Osteoblast (primary cell): ENCODE measurements at places on chromosomes 6 and 20. TPM values are rescaled to one million over a fixed set of nuclear protein-coding genes. Genes with fewer than 3 reads are reported as not detected.
A peak's percentile ranks its signal among the peaks of the same experiment; 100 is the strongest.

DNA sequence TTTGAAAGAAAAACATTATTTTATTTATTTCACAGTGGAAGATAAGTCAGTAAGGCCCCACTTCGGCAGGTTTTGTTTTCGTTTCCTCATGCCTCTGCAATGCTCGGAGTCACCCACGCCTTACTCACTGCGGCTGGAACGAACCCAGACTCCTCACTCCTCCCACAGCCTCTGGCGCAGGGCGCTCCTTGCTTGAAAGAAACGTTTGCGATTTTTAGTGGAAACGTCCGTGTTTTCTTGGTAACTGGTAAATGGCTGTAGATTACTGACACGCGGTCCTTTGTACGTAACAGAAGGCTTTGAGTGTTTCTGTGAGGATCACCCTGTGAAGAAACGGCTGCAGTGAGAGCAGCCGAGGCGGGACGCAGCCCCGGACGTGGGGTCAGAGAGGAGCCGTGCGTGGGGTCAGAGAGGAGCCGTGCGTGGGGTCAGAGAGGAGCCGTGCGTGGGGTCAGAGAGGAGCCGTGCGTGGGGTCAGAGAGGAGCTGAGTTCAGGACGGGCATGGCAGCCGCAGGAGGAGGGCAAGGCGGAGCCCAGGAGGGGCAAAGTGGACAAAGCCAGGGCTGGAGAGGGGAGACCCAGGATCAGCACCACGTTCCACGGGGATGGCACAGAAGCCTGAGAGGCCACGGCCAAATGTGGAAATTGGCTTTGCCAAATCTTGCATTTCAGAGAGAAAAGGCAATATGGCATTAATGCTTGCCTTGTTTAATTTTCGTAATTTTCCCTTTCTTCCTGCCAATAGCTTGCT, 198.6 kb upstream of the THBS2 start:
- peak; percentile 93 for DNase-seq
- peak overlapping the region; percentile 82 for H3K27ac ChIP-seq
- H3K4me3 ChIP-seq = peak overlapping the region; percentile 63
- no peaks in the 10 kb centered on the region for H3K27me3 ChIP-seq
- no peaks in the 10 kb centered on the region for H3K36me3 ChIP-seq
- H3K4me1 ChIP-seq = peaks cover 32% of the 10 kb centered on the region

GRCh38 chr20:24977336-24977735, 15.2 kb downstream of the APMAP start:
- no peak for DNase-seq
- no peak overlapping the region for H3K4me3 ChIP-seq
- H3K36me3 ChIP-seq = peaks cover 32% of the 10 kb centered on the region
- H3K27me3 ChIP-seq = no peaks in the 10 kb centered on the region
- H3K27ac ChIP-seq = no peak overlapping the region
- peaks cover 3% of the 10 kb centered on the region for H3K4me1 ChIP-seq

DNA sequence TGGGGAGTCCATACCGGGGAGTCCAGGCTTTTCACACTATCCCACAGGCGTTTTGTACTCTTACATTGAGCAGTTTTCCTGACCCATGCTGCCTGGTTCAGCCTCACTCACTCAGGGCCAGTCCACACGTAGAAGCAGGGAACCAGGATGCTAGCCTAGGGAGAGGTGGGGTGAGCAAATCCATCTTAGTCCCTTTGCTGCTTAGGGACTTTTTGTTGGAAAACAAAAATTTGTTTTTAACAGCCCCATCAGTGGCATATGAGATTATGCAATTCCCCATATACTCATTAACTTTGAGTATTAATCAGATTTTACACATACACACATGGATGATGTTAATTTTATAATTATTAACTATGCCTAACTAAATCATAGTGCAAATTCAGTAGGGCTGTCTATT, 84.2 kb downstream of the EZR start:
- no peak for DNase-seq
- no peaks in the 10 kb centered on the region for H3K36me3 ChIP-seq
- H3K4me3 ChIP-seq = no peak overlapping the region
- no peak overlapping the region for H3K27ac ChIP-seq

DNA sequence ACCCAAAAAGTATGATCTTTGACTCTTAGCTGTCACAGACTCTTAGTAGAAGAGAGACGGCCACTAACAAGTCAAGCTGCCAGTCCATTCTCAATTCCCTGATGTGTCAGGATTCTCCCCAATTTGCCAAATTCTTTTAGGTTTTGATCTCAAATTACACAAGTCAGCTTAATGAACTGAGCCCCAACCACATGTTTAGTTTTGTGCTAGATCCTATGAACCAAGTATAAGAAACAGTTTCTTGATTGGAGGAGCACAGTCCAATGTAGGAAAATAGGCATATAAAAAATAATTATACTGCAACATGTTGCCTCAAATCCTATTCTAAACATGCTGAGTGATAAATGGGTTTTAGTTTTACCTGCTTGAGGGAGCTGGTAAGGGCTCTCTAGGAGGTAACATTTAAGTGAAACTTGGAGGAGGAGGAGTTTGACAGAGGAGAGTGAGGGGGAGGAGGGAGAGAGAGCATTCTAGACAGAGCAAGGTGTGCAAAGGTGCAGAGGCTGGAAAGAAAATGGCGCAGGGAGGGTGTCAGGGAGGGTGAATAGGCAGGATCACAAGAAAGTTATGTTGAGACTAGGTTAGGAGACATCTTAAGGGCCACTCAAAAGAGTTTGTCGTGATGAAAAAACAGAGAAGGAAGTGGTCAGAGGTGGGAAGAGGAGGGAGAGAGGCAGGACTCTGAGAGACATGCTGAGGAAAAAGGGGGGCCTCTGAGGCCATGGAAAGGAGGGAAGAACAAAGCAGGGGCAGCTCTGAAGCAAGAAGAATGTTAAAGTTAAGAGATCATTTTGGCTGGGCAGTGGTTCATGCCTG, 22.8 kb upstream of the FAM83C start:
- peak overlapping the region; percentile 75 for H3K27ac ChIP-seq
- H3K27me3 ChIP-seq = no peaks in the 10 kb centered on the region
- no peak for DNase-seq
- no peak overlapping the region for H3K4me3 ChIP-seq
- no peaks in the 10 kb centered on the region for H3K36me3 ChIP-seq
- H3K4me1 ChIP-seq = peaks cover 70% of the 10 kb centered on the region

DNA sequence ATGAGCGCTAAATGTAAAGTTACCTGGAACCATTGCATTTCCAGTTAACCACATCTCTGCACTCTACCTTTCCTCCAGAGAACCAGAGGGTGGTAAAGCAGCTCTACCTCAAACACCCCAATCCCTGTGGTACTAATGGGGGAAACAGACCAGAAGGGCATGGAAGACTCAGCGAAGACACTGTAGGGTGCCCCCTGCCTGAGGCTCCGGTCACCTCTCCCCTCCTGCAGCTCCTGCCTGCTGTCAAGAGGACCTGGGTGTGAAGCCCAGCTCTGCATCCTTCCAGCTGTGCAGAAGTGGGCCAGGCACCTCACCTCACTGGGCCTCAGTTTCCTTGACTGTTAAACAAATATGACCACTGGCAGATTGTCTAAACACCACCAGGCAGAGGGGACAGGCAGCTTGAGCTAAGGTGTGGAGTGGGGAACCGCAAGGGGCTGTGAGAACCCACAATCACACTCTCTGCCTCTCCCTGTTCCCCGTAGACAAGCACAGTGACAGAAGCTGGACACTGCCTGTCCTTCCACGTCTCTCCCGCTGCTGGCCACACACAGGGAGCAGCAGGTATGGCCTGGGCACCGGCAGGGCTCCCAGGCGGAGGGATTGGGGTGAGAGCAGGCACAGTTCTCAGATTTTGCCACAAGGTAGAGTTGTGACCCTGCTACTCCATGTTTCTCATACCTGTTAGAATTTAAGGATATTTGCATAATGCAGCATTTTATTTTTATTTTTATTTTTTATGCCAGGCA, 9.1 kb upstream of the BPIFA2 start:
- no peaks in the 10 kb centered on the region for H3K36me3 ChIP-seq
- no peaks in the 10 kb centered on the region for H3K4me1 ChIP-seq
- no peak for DNase-seq
- no peak overlapping the region for H3K4me3 ChIP-seq
- H3K27ac ChIP-seq = no peak overlapping the region
- peaks cover 7% of the 10 kb centered on the region for H3K27me3 ChIP-seq

- H3K27me3 ChIP-seq = no peaks in the 10 kb centered on the region
- peak overlapping the region; percentile 6 for H3K27ac ChIP-seq
- H3K4me1 ChIP-seq = peaks cover 30% of the 10 kb centered on the region
- DNase-seq = peak; percentile 22
- no peak overlapping the region for H3K4me3 ChIP-seq
These were observed 36.1 kb upstream of the NKX2-4 start for GRCh38 chr20:21433329-21433890.

- H3K36me3 ChIP-seq = no peaks in the 10 kb centered on the region
- H3K27me3 ChIP-seq = no peaks in the 10 kb centered on the region
These were observed 345.2 kb upstream of the RGS17 start for GRCh38 chr6:153476243-153476642.

DNA sequence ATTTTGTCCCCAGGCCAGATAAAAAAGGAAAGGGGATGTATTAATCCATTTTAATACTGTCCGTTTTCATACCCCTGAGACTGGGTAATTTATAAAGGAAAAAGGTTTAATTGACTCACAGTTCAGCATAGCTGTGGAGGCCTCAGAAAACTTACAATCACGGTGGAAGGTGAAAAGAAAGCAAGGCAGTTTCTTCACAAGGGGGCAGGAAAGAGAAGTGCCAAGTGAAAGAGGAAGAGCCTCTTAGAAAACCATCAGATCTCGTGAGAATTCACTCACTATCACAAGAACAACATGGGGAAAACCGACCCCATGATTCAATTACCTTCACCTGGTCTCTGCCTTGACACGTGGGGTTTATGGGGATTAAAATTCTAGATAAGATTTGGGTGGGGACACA, 152.5 kb downstream of the IBTK start:
- no peaks in the 10 kb centered on the region for H3K4me1 ChIP-seq
- no peak overlapping the region for H3K4me3 ChIP-seq
- no peak for DNase-seq
- no peaks in the 10 kb centered on the region for H3K36me3 ChIP-seq
- no peak overlapping the region for H3K27ac ChIP-seq

GRCh38 chr6:35710241-35710847, 21.6 kb upstream of the FKBP5 start:
- peak; percentile 63 for DNase-seq
- H3K36me3 ChIP-seq = no peaks in the 10 kb centered on the region
- no peak overlapping the region for H3K27ac ChIP-seq
- no peaks in the 10 kb centered on the region for H3K27me3 ChIP-seq

GRCh38 chr20:37419307-37419706, 73.4 kb downstream of the SRC start:
- DNase-seq = no peak
- no peak overlapping the region for H3K27ac ChIP-seq
- no peak overlapping the region for H3K4me3 ChIP-seq
- no peaks in the 10 kb centered on the region for H3K36me3 ChIP-seq
- H3K27me3 ChIP-seq = peaks cover 72% of the 10 kb centered on the region
- no peaks in the 10 kb centered on the region for H3K4me1 ChIP-seq

GRCh38 chr6:38091613-38092012, 272.1 kb downstream of the ZFAND3 start:
- H3K27ac ChIP-seq = no peak overlapping the region
- no peak for DNase-seq
- peaks cover 18% of the 10 kb centered on the region for H3K4me1 ChIP-seq
- no peak overlapping the region for H3K4me3 ChIP-seq
- peaks cover 3% of the 10 kb centered on the region for H3K36me3 ChIP-seq
- H3K27me3 ChIP-seq = no peaks in the 10 kb centered on the region

DNA sequence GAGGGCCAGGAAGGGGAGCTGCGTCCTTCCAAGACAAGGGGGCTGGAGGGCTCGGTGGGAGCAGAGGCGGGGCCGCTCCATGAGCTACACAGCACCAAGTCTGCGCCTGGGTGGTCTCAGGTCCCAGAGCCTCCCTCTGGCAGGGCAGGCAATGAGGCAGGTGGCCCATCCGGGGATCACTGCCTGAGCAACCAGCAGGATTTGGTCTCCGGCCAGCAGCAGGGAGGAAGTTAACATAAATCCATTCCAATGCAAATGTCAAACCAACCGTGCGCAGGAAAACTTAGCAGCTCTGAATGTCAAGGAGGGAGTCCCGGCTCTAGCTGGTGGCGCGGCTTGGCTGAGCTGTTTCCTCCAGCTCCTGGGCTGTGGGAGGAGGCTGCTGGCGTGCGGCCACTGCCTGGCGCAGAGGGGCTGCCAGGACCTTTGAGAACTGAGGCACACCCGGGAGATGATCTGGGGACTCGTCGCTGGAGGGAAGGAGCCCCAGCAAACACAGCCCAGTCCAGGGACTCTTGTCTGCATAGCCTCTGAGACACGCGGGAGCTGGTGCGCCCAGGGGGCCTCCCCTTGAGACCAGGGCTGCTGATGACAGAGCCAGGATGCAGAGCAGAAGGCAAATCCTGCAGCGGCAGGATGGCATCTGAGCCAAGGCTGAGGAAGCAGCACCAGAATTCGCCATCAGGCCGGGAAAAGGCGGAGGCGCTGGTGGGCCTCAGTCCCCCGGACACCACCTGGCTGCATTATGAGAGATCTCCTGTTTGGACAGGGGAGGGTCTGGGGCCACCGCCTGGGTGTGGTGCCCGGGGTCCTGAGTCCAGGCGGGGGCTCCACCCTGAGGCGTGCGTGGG, 33.1 kb upstream of the CHRNA4 start:
- no peak for DNase-seq
- H3K4me3 ChIP-seq = no peak overlapping the region
- H3K36me3 ChIP-seq = no peaks in the 10 kb centered on the region
- H3K27ac ChIP-seq = no peak overlapping the region
- H3K27me3 ChIP-seq = no peaks in the 10 kb centered on the region

DNA sequence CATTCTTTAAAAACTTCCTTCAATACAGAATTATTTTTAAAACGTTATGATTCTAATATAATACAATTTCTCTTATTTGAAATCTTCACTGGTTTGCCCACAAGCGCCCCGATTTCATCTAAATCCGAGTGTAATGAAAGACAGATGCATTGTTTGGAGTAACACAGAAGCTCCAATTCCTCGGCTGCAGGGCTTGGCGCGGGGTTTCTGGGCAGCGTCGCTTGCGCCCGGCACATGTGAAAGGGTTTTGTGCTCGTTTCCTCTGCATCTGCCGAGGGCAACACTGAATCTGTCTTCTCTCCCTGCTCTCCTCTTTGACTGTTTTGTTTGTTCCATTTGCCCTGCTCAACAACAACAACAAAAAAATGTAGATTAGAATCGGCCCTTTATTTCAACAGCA, 248.6 kb upstream of the QKI start:
- H3K27me3 ChIP-seq = no peaks in the 10 kb centered on the region
- DNase-seq = no peak
- H3K4me3 ChIP-seq = no peak overlapping the region
- no peaks in the 10 kb centered on the region for H3K4me1 ChIP-seq

GLP1R gene
- total RNA-seq = not detected in 2 replicates

TBXT gene
- not detected in 2 replicates for total RNA-seq

ACAT2 gene
- total RNA-seq = 41.6 and 53.6 TPM in 2 replicates

TGM3 gene
- total RNA-seq = not detected in 2 replicates

PTGIS gene
- 33.6 and 89.8 TPM in 2 replicates for total RNA-seq

HTR1E gene
- total RNA-seq = not detected in 2 replicates

PFDN4 gene
- total RNA-seq = 93.0 and 95.2 TPM in 2 replicates

CDH26 gene
- total RNA-seq = under 0.01 and 0.29 TPM in 2 replicates
